Immature natural killer cell (primary cell): ENCODE measurements at places on chromosomes 5 and 9. TPM values are rescaled to one million over a fixed set of nuclear protein-coding genes. Genes with fewer than 3 reads are reported as not detected.
A peak's percentile ranks its signal among the peaks of the same experiment; 100 is the strongest.

The IFNA8 gene
- polyA plus RNA-seq = not detected

The DBH gene
- not detected for polyA plus RNA-seq

GRCh38 chr5:100306000-100306399, 229.2 kb upstream of the FAM174A start:
- no peak for DNase-seq

- DNase-seq = no peak
Observed at GRCh38 chr9:125509476-125509875, 197.5 kb downstream of the MAPKAP1 start.

DNA sequence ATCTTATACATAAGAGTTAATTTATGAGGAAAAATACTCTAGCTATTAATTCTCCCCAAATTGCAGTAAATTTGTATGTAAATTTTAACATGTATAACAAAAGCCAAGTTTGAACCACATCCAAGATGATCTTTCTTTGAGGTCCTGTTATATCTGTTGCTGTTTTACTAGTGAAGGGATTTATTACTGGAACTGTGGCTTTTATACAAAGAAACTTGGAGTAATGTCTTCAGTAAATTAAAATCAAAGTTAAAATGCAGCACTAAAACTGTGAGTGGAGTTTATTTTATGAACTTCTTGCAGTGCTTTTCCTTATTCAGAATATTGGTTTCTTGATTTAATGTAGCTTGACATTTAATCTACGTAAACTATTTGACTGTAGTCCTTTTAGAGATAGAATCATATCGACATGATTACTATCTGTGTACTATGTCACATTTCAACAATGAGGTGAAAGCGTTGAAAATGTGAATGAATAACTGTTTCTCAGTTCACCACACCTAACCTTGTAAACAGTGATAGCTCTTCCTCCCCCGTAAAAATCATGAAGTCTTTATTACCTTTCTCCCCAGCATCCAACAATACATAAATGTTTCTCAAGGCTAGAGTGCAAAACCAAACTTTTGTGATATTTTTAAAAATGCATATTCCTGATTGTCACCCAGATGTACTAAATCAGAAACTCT, 53.2 kb upstream of the ISOC1 start:
- no peak for DNase-seq

DNA sequence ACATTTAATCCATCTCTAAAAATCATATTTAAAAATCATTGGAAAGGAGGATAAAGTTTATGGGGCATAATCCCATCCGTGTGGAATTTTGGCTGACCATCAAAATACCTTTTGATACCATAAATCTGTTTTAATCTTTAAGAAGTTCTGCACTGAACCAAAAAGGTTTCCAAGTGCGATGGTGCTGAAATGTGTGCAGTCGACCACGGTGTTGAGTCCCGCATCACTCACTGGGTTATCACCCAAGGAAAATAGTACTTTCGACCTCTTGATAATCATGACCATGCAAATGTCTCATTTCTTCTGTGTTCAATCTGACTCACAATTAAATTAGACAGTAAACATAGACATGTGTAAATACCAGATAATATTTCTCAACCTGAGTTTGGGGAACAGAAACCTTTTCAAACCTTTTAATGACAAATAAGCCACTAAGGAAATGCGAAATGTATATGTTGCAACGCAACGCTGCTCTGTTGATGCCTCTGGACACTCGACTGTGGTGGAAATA, 62.0 kb upstream of the CDH6 start:
- no peak for DNase-seq

GRCh38 chr9:121026260-121026691, 23.8 kb downstream of the C5 start:
- no peak for DNase-seq

- DNase-seq = peak; percentile 39
Observed at GRCh38 chr5:59799668-59800346, 93.7 kb downstream of the PDE4D start.

- no peak for DNase-seq
Observed at GRCh38 chr5:142304013-142304701, 20.7 kb downstream of the SPRY4 start.
